Activated CD4-positive, CD25-positive, alpha-beta regulatory T cell (primary cell): ENCODE measurements at places on chromosomes 2 and 18.

DNA sequence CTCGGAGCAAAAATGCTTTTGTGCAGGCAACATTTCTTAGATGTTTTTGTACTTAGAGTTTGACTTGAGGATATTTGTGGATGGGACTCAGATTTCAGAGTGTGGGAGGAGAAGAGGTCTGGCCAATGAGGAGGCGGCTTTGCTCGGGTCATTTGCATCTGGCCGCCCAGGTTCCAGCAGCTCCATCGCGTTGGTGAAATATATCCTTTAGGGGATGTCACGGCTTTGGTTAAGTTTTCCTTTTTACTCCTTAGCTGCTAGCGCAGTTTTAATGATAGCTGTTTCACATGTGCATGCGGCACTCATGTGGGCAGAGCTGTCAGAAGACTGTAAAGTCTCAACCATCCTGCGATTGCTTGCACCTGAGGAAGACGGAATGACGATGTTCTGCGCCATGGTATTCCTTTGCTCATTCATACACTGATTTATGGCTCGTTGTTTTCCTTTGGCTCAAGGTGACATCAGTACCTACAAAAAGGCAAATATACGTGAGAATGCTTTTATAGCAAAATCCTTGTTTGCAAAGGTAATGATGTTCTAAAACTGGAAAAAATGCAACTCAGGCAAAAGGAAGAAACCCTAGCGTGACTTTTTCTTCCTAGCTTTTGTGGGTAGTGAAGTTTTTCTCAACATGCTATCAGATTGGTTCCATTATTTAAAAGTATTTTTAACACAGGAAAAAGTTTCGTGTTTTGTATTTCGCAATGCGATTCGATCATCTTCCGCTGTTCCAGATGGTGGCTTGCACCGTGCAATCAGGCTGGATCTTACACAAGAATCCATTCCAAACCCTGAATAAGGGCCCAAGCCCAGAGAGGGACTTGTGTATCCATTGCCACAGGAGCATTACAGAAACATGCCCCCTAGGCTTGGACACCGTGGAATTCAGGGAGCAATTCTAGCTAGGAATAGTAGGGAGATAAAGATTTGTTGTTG, 70.5 kb upstream of the ZNF516 start:
- DNase-seq, result no peak

DNA sequence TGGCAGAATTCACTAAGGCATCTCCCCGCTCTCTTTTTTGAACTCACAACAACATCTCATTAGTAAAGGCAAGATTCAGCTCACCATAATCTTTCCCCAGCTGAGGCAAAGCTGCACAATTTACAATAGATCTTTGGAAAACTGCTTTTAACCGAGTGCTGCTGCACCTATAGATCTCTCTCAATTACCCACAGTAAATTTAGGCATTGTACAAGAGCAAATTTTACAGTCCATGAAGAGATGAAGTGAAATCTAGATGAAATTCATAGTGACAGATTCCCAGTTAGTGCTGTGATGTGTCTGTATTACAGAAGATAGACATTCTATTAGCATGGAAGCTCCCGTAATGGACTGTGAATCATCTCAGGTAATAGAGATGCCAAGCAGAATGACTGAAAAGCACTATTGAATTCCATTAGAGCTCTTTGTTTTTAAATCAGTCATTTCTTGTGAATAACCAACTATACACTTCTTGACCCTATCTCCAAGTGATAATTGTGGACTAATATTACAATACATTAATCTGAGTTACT, 36.4 kb upstream of the INSIG2 start:
- no peak for DNase-seq

GRCh38 chr2:105787376-105788318, 42.9 kb downstream of the NCK2 start:
- no peak for DNase-seq

- DNase-seq, result no peak
Observed at GRCh38 chr2:234919711-234920110, 32.1 kb upstream of the SH3BP4 start.
